ENCODE measurements at places on chromosomes 6 and 20. TPM values are rescaled to one million over a fixed set of nuclear protein-coding genes. Genes with fewer than 3 reads are reported as not detected.

MEI4 gene
- total RNA-seq, result 0.38 TPM

BTN1A1 gene
- not detected for total RNA-seq

BHLHE23 gene
- 2.1 TPM for total RNA-seq

SNAI1 gene
- total RNA-seq, result 9.4 TPM

ELOVL2 gene
- 1.0 TPM for total RNA-seq

PAX1 gene
- total RNA-seq, result not detected

CAP2 gene
- 11.3 TPM for total RNA-seq

DEFB114 gene
- not detected for total RNA-seq

Data from H7 (cell line).